ENCODE measurements at places on chromosomes 7 and 10.

- no peak for DNase-seq
Measured at GRCh38 chr10:127635882-127636281, 86.8 kb downstream of the NPS start.

- no peak for DNase-seq
Measured at GRCh38 chr10:18478354-18478753, 173.0 kb downstream of the NSUN6 start.

GRCh38 chr10:7480742-7481367, 70.0 kb upstream of the SFMBT2 start:
- DNase-seq = no peak

DNA sequence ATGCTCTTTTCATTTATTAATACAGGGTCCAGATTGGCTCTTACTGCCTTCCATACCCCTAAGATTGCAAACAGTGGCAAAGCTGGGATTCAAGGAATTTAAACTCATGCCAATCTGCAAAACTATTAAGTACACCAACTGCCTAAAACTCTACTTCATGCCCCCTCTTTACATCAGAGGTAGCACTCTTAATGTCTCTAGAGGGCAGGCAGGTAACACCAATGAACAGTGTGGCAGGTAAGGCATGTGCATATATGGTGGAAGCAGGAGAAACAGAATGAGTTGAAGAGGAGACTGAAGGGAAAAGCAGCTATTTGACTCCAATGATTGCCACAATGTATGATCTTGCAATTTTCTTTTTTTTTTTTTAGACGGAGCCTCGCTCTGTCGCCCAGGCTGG, 156.7 kb downstream of the BTAF1 start:
- no peak for DNase-seq

DNA sequence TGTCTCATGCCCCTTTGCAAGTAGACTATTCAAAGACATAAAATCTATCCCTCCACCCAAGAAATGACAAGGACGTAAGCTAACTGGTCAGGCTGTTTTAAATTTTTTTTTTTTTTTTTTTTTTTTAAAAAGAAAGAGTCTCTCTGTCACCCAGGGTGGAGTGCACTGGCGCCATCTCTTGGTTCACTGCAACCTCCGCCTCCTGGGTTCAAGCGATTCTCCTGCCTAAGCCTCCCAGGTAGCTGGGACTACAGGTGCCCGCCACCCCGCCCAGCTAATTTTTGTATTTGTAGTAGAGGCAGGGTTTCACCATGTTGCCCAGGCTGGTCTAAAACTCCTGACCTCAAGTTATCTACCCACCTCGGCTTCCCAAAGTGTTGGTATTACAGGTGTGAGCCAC, 11.2 kb downstream of the TRA2A start:
- no peak for DNase-seq

- no peak for DNase-seq
Measured at GRCh38 chr10:71522442-71523144, 125.9 kb downstream of the CDH23 start.

DNA sequence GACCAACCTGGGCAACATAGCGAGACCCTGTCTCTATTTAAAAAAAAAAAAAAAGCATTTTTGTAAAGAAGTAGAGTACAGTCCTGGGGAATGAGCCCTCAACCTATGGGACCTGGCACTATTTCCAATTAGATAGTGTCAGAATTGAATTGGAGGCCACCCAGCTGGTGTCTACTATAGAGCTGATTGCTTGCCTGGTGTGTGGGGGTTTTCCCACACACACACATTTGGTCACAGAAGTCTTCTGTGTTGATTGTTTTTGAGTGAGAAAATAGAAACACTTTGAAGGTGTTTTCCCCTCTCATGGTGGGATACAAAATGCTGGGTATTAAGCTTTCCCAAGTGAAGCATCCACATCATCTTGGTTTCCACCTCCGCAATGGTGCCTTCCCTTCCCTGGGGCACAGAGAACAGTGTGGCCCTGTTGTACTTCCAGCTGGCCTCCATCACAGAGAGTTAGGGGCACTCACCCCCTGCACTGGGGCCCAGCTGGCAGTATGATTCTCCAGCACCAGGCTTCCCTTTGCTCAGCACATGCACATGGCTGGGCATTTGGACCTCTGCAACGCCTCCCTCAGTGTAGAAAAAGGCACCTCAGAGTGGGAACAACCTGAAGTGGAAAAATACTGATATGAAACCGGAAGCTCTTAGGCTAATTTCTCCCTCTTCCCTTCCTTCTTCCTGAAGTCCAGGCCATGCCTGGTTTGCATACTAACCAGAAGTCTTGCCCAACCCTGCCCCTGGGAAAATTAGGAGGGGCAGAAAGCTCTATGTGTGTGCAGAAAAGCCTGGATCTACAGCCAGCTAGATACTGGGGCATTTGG, 10.7 kb upstream of the NFKB2 start:
- DNase-seq = no peak

- no peak for DNase-seq
Measured at GRCh38 chr7:116273283-116273917, 63.1 kb downstream of the TES start.

DNA sequence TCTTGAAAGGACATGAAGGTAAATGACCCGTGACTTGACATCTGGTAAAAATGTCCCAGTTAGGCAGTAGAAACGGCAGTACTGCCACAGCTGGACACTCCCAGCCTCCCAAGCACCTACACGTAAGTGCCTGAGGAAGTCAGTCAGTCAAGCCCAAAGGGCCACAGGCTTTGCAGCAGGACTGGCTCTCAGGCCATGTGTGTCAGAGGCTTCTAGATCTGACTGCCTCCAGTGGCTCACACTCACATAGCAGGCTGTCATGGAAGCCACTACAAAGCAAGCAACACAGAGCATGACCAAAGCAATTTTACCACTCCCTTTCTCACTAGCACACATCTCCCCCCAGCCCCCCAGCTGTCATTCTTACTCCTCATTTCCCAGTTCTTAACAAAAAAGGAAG, 17.8 kb upstream of the CCNJ start:
- no peak for DNase-seq

DNA sequence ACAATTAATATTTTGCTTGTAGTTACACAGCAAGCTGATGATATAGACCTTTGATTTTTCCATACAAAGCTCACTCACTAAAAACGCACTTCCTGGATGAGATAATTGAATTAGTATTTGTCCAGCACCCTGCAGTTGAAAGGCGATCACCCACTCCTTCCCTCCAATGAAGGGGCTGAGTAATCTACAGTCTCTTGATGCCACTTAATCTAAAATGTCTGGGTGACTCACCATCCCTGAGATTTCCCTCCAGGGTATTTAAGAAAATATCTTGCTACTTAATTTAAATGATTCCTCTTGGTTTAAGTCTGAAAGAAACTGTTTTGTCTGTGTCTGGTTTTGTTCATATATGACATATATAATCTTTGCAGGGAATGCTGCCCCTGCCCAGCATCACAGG, 515.3 kb downstream of the GRID1 start:
- DNase-seq = no peak

GRCh38 chr7:37395618-37396259, 52.9 kb downstream of the ELMO1 start:
- DNase-seq = no peak

GRCh38 chr7:14252458-14252857, 263.0 kb upstream of the ETV1 start:
- no peak for DNase-seq

Measured in activated naive CD8-positive, alpha-beta T cell treated with anti-CD3 and anti-CD28 coated beads, Interleukin-2, amount 50 U/mL, for 24 hours (primary cell).